ENCODE measurements at places on chromosomes 16 and 17.

DNA sequence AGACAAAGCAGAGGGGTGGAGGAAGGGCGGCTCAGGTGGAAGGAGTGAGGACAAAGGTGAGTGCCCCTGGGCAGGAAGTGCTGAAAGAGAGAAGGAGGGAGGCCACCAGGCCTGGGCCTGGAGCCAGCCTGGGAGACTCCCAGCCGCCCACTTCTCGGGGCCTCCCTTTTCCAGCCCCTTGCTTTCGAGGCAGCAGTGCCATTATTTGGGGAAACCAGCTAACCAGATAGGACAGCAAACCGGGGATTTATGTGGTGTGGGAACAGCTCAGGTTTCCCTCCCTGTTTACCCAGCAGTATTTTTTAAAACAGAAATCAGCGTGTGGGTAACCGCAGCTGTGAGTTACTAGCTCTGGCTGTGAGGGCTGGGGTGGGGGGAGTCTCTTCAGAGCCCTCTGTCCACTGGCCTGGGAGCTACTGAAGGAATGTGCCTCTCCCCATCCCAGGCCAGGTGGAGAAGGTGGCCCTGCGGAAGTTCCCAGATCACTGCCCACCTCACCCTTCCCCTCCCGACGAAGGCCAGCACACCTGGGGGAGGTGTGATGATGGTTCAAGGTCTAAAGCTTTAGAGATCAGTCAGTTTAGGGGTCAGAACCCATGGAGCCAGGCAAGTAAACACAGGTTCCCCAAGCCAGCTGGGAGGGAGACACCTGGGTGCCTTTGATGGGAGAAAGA lies 8.4 kb upstream of the MEOX1 start:
- DNase-seq: no peak

DNA sequence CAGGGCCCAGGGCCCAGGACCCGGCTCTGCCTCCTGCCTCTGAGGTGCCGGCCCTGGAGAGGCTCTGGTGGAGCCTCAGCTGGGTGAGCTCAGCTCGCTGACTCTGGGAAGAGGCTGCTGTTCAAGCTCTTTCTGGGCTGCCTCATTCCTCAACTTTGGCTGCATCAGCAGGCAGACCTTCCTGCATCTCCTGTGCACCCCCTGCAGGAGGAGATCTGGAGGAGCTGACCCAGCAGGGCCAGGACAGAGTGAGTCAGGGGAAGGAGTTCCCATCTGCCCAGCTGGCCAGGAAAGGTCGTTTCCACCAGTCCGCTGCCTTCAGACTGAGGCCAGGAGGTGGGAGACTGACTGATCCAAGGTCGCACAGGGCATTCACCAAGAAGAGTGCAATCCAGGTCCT lies 10.7 kb downstream of the CRHR1 start:
- no peak for DNase-seq

DNA sequence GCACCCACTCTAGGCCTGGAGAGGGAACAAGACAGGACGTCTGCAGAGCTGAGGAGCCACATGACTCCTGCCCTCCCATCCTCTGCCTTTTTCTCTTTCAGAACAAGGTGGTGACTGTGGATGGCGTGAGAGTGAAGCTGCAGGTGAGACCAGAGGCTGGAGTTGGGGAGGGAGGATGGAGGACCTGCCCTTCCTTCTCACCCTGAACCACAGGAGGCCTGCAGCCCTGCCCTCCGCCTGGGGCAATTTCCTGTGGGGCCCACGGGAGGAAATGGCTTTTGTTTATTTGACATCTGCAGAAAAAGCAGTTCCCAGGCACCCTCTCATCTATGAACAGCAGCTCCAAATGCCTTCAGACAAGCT lies 5.1 kb downstream of the RAB37 start:
- no peak for DNase-seq

GRCh38 chr16:30669026-30669902 lies 11.0 kb downstream of the FBRS start:
- DNase-seq: no peak
